Fibroblast of skin of right biceps (primary cell): ENCODE measurements at places on chromosomes 4 and X.

DNA sequence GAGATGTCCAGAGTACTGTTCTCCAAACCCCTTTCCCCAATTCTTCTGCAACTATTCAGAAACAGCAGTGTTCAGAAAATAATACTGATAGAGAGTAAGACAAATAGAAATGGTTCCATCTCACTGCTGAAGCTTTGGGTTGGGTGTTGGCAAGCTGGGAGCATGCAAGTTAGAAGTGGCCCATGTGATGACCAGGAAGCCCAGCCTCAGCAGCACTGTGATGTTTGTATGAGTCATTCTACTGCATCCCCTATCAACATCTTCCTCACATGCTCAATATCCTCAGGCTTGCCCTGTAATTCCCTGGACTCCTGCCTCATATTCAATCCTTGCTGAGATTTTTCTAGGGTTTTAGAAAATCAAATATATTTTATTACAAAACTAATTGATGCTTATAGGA is 96.5 kb downstream of the CHRDL1 start:
- no peak for DNase-seq

DNA sequence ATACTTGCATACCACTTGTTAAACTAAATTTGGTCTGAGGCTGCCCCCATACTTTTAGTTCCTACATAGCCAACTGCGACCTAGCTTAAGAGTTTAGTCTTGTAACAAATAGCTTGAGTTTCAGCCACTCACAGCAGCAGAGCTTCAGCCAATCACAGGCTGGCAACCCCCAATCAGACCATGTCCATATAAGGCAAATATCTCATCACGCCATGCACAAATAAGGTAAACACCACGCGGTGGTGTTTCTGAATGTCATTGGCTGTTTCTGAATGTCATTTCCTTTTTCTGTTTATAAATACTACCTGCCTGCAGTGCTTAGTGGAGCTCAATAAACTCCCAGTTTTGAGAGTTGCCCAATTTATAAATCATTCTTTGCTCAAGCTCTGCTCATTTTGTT is 143.1 kb upstream of the MAD2L1 start:
- no peak for DNase-seq

GRCh38 chrX:14359316-14359715 is 170.0 kb upstream of the GLRA2 start:
- no peak for DNase-seq

- no peak for DNase-seq
Measured at GRCh38 chr4:19728773-19729172, 522.9 kb upstream of the SLIT2 start.

DNA sequence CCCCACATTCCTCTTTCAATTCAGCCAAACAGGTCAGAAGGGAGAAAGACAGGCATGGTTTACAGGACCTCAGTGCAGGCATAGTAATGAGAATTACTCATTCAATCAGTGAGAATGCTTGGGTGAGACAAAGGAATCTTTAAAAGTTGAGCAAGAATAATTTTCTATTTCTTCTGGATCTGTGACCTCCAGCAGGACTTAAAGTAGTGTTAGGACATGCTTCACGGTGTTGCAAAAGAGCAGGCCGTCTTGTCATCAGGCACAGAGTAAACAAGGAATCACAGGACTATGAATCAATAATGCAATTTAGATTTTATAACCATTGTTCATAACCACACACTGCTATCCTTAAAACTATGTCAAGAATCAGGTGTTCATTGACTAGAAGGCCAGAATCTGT is 130.6 kb upstream of the GLRA2 start:
- peak; percentile 40 for DNase-seq

DNA sequence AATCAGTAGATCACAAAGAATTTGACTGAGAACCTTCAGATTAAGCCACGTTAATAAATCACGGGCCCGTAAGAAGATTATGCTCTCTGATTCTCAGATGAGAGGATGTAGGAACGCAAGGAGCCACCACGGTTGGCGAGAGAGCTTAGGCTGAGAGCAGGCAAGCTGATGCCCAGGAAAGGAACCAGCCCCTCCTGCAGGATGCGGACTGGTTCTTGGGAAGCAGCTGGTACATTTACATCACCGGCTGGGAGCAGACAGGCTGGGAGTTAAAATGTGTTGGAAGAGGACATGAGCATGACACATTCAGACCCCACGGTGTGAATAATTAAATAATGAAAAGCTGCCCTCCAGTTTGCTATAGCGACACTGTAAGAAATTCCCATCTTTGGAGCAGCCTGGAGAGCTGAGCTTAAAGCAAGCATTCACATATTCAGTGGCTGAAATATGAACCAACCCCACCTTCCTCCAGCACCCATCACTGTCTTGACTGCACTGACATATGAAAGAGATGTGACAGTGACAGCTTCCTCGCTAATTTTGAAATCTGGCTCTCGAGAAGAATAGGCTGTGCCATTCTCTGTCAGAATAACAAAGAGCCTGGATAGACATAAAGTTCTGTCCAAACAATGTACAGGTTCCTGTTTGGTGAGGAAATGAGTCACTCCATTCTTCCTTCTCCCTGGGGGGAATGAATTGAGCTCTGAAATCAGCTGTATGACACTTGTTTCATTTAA is 33.1 kb downstream of the LNX1 start:
- DNase-seq = peak; percentile 78

DNA sequence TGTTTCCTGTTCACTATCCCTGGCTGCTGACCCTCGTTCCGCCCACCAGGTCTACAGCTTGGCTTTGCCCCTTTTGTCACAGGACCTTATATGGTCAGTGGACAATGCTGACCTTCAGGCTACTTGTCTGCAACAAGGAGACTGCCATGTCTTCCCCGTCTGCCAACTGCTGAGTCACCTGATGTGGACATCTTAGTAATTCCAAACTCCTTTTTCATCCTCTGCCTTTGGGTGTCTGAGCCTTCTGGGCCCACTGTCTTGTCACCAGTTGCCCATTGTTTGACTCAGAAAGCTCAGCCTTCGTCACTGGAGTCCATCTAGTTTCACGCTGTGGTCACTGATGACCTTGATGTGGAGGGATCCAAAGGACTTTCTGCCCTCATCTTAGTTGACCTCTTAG is 30.2 kb downstream of the GPRIN3 start:
- no peak for DNase-seq

GRCh38 chr4:7371210-7371941 is 63.4 kb downstream of the PSAPL1 start:
- peak; percentile 73 for DNase-seq

GRCh38 chr4:28254003-28254402 is 1393.4 kb downstream of the STIM2 start:
- no peak for DNase-seq

DNA sequence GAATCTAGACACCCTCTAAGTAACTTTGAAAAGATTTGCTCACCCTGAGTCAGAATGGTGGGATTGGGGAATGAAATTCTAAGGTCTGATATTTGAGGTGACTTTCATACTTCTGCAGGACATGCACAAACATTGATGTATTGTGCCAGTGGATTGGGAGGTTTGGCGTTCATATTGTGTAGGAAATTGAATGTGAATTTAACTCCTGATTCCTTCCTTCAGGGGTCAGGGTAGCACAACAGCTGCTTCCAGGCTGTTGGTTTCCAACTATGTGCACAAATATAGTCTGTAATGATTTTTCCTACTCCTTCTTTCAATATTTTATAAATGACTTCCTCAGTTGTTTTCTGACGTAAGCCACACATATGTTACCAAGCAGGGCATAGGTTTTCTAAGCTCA is 3.1 kb downstream of the IL1RAPL1 start:
- no peak for DNase-seq

- DNase-seq = no peak
Measured at GRCh38 chr4:57211131-57211530, 100.9 kb upstream of the IGFBP7 start.
